ENCODE measurements at places on chromosomes 3 and 15.
A peak's percentile ranks its signal among the peaks of the same experiment; 100 is the strongest.

GRCh38 chr3:104411757-104412156 is 955.0 kb upstream of the ALCAM start:
- no peak for DNase-seq

DNA sequence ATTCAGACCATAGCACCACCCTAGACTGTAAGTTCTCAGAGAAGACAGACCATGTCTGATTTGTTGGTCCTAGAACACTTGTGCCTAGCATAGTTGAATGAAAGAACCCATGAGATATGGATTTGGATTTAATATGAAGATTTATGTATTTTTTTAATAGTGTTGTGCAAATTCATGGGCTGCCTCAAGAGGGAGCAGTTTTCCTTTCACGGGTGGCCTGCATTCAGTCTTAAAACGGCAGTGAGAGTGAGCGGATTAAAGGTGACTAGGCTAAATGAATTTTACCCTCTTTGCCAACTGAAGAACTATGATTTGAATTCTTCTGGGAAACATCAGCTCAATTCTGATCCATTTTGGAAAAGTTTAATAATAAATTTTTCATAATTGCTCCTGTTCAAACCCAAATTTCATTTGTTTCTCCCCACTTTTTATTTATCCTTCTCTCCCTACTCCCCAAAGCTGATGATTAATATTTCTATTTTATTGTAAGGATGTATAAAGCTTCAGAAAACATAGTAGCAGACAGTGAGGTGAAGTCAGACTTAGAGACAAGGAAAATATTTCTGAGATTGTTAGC is 67.3 kb downstream of the MORC1 start:
- DNase-seq = peak; percentile 5

DNA sequence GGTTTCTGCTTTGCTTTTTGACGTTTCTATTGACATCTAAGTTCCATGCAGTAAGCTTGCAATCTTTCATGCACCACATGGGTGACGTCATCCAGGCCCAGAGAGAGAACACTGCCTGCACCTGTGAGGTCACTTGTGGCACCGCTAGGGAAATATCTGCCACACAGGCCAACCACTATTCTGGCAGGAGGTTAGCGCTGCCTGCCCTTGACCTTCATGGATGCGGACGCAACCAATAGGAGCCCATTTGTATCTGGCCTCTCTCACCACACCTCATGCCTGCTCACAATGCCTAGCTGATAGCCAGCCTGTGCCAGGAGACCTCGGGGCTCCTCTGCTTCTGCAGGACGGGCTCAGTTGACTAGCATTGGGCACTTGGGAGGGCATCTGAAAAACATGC is 55.8 kb upstream of the PRR23E start:
- DNase-seq = no peak

DNA sequence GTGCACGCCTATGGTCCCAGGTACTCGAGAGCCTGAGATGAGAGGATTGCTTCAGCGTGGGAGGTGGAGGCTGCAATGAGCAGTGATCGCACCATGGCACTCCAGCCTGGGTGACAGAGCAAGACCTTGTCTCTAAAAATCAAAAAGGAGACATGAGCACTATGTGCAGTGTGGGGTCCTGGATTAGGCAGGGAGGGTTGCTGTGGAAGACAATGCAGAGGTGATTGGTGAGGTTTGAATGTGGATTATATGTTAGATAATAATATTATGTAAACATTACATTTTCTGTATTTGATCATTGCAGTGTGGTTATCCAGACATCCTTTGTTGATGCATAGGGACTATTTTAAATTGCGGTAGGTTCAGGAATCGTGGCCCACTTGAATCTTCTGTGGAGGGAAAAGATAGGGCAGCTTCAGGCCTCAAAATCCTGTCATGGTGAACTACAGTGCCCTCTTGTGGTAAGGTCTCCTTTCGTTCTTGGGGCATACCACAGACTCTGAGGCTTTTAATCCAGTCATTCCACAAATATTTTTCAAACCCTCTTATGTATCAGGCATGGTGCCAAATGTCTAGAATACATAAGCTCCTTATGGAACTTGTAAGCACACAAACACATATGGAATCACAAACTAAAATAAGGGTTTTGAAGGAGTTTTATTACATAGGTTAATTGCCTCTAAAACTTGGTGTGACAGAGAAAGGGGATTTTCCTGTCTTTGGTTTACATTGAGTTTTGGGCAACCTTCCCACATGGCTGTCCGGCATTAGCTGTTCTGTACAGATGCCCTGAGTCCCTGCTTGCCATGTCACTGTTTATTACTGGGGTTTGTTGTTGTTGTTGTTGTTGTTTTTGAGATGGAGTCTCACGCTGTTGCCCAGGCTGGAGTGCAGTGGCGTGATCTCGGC is 37.7 kb downstream of the GPD1L start:
- DNase-seq = no peak

DNA sequence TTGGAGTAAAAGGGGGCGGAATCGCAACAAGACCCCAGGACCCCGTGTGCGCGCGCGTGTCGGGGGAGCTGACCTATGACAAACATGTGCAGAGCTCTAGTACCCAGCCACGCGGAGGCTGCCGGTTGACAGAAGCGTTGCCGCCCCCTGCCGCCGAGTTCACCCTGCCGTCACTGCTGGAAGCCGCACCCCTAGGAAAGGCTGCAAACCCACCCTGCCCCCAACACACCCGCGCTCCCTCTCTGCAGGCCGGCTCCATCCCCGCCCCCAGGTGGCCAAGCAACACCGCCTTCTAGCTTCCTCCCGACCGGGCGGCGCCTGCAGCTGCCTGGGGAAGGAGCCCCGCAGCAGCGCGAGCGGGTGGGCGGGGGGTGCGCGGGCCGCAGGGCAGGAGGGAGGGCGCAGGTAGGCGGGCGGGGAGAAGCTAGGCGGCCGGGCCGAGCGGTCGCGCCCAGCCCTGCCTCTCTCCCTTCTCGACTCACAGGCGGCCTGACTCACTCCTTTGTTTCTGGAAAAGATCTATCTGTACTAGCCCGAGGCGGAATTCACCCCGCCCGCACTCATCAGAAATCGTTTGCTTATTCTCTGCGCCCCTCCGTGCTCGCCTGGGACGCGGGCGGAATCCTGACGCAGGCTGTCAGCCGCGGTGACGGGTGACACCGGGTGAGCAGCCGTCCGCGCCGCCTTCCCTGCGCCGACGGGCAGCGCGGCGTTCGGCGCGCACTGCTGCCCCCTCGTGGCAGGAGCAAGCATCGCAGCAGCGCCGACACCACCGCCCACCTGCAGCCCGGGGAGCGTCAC is 160.8 kb downstream of the GAP43 start:
- peak; percentile 79 for DNase-seq

GRCh38 chr3:48400824-48401433 is 28.9 kb downstream of the FBXW12 start:
- peak; percentile 79 for DNase-seq

GRCh38 chr15:95362306-95362705 is 968.2 kb upstream of the NR2F2 start:
- no peak for DNase-seq

GRCh38 chr3:157063926-157064325 is 96.0 kb downstream of the CCNL1 start:
- no peak for DNase-seq

DNA sequence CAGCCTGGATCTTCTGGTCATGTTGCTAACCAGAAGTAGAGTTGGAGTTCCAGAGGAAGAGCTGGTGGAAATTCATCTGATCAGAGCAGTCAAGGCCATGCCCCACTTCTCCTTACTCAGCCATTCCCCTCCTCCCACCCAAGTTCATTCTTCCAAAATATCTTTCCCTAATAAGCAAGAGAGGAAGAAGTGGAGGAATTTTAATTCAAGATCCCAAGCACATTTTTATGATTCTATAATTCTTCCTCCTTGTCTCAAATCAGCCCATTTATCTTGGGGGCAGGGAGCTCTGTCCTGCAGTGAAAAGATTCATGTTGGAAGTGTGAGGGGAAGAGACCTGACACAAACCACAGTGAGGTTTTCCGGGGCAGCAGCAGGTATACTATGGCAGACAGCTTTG is 85.0 kb upstream of the GALNT15 start:
- DNase-seq = no peak

DNA sequence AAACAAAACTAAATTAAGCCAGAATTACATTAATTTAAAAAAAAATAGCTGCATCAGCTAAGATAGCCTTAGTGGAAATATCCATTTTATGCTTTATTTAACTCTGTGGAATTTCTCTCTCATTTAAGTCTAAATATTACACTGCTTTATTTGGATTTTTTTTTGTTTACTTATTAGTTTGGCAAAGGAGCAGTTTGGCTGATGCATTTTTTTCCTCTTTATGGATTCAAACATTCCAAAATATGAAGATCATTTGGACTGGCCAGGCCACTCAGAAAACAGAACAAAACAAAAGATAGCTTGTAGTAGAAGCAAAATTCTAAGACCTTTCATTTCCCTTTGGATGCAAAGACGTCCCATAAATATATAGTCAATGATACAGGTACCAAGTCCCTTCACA is 707.3 kb upstream of the UBE2E2 start:
- DNase-seq = no peak

- no peak for DNase-seq
These were observed 46.4 kb downstream of the SH3BP5 start for GRCh38 chr3:15286022-15286421.

- no peak for DNase-seq
These were observed 372.5 kb downstream of the PLCL2 start for GRCh38 chr3:17257269-17257668.

- DNase-seq = no peak
These were observed 22.8 kb upstream of the UNC13C start for GRCh38 chr15:53955396-53955795.

DNA sequence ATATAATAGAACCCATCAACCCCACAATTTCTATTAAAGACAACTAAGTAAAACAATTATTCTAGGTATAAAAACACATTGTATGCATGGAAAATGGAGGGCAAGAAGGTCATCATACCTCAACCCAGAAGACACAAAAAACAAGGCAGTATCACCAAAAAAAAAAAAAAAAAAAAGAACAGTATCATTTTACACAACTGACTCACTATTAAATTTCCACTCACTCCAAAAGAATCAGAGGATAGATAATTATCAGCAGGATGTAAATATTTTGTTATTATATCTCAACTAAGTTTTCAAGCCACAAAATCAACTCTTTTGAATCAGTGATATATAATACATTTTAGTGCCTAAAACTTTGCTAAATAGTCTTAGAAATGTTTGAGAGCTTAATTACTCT is 55.0 kb downstream of the CLASP2 start:
- DNase-seq = no peak

- DNase-seq = no peak
These were observed 27.3 kb downstream of the SV2B start for GRCh38 chr15:91127236-91127955.

- DNase-seq = no peak
These were observed 45.9 kb downstream of the NIPA2 start for GRCh38 chr15:22884344-22884743.

- DNase-seq = no peak
These were observed 25.0 kb upstream of the LINGO1 start for GRCh38 chr15:77657634-77658238.

DNA sequence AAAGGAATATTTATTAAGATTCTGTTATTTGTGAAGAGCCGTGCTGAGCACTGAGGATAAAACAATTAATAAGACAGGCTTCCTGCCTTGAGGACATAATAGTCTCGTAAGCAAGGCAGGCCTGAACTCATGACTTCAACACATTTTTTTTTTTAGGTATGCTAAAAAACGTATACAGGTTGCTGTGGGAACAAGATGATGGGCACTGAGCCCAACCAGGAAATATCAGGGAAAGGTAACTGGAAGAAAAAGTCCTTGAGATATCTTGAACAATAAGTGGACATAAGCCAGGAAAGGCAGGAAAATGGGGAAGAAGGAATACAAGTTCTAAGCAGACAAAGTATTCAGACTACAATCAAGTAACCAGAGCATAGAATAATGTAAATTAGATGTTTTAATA is 26.1 kb downstream of the CERS3 start:
- DNase-seq = no peak

- no peak for DNase-seq
These were observed 285.7 kb upstream of the ROBO2 start for GRCh38 chr3:76754247-76754646.

GRCh38 chr3:44309500-44309899 is 29.1 kb upstream of the TCAIM start:
- no peak for DNase-seq

DNA sequence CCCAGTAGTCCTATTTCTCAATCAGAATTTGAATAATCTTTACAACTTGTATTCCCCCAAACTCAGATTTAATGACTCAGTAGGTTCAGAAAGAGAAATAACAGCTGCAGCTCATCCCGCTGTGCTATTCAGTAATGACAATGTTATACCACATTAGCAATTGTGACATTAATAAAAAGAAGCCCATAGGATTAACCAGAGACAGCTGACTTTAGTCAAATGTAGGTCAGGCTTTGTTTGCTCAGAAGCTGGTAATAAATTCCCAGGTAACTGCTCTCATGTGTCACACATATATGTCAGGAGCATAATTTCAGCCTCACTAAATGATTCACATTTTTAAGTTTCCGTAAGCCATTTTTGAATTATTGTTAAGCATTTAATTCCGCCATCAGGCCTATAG is 222.0 kb upstream of the UBE2E2 start:
- no peak for DNase-seq

DNA sequence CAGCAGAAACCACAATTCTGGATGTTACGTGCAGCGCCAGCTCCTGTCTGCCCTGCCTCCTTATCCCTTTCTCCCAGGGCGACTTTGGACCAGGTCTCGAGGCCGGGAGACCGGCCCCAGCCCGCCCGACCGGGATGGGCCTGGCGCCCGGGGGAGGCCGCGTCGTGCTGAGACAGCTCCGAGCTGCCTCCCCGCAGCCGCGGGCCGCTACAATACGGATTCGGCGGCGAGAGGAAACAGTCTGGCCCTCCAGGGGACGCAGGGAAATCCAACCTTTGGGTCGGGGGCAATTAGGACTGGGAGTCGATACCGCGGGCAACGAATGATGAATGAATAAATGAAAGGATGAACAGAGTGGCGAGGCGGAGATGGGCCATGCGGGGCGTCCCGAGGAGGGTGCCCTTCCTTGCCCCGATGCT is 537 bp downstream of the GRAMD2A start:
- no peak for DNase-seq

DNA sequence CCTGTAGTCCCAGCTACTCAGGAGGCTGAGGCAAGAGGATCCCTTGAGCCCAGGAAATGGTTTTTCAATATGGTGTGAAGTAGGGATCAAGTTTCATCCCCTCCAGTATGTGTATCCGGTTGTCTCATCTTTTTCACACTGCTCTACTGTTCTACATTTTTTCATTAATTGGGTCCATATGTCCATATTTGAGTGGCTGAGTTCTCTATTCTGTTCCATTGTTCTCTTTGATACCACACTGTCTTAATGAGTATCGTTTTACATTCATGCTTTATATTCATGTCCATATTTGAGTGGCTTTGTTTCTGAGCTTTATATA is 81.6 kb upstream of the LRRFIP2 start:
- no peak for DNase-seq

DNA sequence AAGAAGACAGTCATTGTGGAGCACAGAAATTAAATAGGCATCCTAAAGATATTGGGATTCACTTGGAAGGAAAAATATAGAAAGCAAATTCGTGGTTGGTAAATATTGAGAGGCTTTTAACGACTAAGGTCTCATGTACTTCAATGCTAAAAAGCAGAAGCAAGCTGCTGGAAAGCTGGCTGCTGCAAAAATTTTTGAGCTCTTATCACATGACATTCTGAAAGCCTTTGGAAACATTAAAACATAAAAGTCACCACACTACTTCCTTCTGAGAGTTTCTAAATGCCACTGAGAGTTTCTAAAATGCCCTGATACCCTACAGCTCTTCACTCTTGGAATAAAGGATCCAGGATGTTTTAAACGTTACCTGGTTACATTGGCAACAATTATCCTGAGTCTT is 39.0 kb upstream of the CBLB start:
- no peak for DNase-seq

GRCh38 chr3:131457220-131457619 is 45.6 kb downstream of the MRPL3 start:
- no peak for DNase-seq

GRCh38 chr15:63494408-63494807 is 10.0 kb upstream of the USP3 start:
- DNase-seq = no peak
